ENCODE measurements at places on chromosomes 3 and 15.

DNA sequence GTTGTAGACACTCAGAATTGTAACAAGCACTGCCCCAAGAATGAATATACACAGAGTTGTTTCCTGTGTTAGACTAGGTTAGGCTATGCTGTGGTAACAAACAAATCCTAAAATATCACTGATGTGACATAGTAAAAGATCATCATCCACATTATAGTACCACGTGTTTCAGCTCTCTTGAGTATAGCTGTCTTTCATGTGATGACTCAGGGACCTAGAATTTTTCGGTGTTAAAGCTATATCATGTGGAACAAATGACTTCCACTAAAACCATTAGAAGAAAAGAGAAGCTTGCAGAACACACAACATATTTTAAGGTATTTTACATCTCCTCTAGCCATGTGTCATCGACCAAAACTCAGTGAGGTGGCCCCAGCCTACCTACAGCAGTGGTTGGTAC is 307.9 kb upstream of the RBMS3 start:
- DNase-seq, result no peak

- DNase-seq, result no peak
Measured at GRCh38 chr3:63914312-63914711, 2.1 kb upstream of the SCAANT1 start.

GRCh38 chr15:39588531-39589192 is 7.8 kb downstream of the THBS1 start:
- no peak for DNase-seq

DNA sequence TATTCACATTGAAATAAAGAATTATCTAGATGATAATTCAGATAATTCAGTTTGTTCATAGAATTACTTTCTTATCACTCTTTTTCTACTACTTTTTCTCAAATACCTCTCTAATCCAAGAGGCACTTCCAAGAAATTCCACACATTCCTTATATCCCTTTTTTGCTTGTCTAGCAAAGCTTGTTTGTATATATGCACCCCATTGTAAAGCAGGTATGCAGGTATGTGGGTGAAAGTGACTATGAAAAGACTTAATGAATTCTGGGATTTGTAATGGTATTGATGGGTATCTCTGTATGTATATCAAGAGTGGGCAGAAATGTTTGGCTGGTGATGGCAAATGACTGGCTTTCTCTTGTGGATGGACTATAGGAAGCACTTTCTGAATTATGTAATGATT is 94.1 kb upstream of the FGF7 start:
- DNase-seq, result no peak

DNA sequence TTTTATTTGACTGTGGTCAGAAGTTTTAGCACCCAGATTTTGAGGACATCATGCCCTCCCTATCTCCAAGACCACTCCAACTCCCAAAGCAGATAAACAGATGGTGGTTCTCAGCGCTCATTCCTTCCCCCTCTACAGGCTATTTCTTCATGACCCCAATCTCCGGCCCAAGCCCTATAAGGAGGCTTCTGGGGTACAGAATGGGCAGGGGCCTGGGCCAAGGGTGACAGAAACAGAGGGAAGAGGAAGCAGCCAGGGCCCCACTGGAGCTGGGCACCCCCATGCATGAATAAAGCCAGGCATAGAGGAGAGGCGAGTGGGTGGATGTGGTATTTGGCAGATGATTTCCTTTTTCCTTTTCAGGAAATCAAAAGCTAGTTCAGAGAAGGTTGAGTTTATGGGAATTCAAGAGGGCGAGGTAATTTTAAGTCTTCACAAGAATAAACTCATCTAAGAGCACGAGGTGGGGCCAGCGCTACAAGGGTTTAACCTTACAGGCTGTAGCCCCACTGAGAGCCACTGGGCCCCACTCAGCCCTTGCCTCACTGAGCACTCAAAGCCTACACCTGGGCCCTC is 104.8 kb upstream of the HERC1 start:
- DNase-seq, result peak; percentile 26

DNA sequence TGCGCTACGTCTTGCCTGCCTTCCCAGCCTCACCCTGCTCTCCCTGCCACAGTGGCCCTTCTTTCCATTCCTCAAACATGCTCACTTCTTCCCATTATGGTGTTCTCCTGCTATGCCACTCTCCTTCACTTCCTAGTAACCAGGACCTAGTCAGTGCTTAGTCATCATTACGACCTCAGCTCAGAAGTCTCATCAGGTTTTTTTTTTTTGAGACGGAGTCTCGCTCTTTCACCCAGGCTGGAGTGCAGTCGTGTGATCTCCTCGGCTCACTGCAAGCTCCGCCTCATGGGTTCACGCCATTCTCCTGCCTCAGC is 149.5 kb downstream of the GREM1 start:
- DNase-seq, result no peak

- DNase-seq, result no peak
Measured at GRCh38 chr3:150268426-150269391, 139.4 kb upstream of the TSC22D2 start.

- peak; percentile 60 for DNase-seq
Measured at GRCh38 chr3:198080521-198081384, 120.7 kb downstream of the LMLN start.

GRCh38 chr3:156561533-156561932 is 6.6 kb upstream of the SSR3 start:
- no peak for DNase-seq

GRCh38 chr3:98695796-98696195 is 67.3 kb upstream of the ST3GAL6 start:
- no peak for DNase-seq

DNA sequence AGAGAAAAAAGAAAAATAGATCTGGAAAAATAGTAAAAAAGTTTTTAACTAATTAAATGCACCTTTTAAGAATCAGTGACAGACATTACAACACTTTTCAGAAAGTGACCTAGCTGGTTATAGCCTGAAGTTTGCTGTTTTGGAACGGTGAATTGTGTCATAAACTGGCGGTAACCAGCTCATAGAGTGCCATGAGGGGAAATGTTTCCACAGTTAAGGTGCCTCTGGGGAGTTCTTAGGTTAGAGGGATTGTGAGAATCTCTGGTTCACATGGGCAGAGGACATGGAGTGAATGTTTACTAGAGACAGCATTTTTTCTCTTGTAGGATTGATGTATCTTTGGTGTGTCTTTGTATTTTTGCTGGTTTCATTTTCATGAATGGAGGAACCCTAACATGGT is 2.8 kb downstream of the TBC1D23 start:
- no peak for DNase-seq

GRCh38 chr3:131110087-131110486 is 83.4 kb downstream of the NEK11 start:
- DNase-seq, result no peak

DNA sequence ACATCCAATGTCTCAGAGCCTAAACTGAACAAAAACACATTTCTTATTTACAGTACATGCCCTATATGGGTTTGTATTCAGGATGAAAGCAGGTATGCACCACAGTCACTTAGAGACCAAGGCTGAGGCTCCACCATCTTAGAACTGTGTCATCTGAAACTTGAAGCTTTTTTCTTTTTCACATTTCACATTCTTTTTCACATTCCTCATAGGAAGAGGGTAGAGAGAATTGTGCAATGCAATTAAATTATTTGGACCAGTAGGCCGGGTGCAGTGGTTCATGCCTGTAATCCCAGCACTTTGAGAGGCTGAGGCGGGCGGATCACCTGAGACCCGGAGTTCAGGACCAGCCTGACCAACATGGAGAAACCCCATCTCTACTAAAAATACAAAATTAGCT is 591.0 kb downstream of the MECOM start:
- DNase-seq, result no peak
